Stimulated activated CD8-positive, alpha-beta memory T cell treated with anti-CD3 and anti-CD28 coated beads, Interleukin-4, amount 100 ng/mL, for 1 hour (primary cell): ENCODE measurements at places on chromosomes 1 and 21.

DNA sequence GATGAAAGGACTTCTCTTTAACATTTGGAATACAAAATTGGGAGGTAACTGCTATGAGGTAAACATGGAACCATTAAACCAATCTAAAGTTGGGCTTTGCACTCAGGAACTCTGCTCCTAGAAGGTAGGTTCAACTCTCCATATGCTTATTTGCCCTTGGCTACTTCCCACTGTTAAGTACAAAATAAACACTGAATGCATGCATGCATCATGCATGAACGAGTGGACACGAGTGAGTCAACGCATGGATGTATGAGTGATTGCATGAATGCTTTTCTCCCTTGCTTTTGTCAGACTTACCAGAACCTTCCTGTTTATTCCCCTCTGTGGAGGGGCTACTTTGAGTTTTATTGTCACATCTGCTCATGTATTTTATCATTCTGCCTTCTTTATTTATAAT, 42.4 kb upstream of the RUNX1 start:
- DNase-seq = no peak

DNA sequence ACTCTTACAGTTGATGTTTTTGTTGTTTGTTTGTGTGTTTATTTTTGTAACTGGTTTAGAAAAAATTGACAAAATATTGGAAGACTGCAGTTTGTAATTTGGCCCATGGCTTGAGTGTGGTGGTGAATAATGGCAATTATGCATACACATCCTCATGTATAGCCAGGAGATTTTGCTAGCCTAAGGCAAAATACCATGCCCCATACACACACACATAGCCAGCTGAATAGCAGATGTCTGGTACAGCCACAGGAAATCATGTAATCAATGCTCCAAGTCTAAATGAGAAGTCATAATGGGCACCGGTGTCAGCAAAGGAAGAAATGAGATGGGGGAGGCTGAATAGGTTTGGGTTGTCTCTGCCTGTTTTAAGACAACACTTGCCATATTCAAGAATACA, 135.2 kb upstream of the COA6 start:
- no peak for DNase-seq

GRCh38 chr1:206001476-206001888, 1.7 kb downstream of the RAB7B start:
- DNase-seq = no peak

GRCh38 chr1:148434832-148435231, 48.3 kb downstream of the PPIAL4G start:
- no peak for DNase-seq

DNA sequence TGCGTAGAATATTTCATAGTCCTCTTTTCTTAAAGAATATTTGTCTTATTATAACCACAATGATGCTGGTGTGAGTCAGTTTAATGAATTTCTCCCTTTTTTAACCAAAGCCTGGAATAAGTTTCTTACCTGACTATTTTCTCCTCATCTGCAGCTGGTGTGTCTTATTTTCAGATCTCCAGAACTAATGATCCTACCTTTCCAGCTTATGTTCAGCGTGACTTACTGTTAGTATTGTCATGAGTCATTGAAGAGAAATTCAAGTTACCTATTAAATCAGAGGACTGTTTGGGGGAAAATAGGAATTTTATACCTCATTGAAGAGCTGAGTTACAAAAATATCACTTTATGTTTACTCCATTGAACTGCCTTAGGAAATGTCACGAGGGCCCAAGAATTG, 482.1 kb downstream of the RWDD3 start:
- DNase-seq = no peak

GRCh38 chr21:15379776-15380175, 315.0 kb upstream of the NRIP1 start:
- DNase-seq = no peak

GRCh38 chr1:158398818-158399514, at the start of gene OR10T2:
Gene OR10T2 (minus strand): TSS chr1:158399466. CDS start chr1:158399466, 0 bp downstream.
- no peak for DNase-seq

DNA sequence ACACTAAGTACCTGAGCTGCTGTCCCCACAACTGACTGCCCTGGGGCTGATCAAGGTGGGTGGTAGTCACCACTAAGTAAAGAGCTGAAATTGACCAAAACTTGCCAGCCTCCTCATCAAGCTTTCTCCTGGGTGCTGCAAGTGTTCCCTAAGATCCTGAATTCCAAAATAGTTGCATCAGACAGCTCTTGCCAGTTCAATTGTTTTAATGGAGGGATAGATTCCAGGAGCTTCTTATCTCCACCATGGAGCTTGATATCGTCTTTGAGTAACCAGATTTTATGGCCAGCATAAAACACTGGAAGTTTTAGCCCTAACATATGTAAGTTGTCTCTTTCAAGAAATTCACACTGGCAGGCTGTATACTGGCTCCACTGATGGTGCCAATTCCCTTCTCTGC, 90.3 kb downstream of the NID1 start:
- no peak for DNase-seq

GRCh38 chr21:21682172-21682571, 684.0 kb downstream of the NCAM2 start:
- no peak for DNase-seq

DNA sequence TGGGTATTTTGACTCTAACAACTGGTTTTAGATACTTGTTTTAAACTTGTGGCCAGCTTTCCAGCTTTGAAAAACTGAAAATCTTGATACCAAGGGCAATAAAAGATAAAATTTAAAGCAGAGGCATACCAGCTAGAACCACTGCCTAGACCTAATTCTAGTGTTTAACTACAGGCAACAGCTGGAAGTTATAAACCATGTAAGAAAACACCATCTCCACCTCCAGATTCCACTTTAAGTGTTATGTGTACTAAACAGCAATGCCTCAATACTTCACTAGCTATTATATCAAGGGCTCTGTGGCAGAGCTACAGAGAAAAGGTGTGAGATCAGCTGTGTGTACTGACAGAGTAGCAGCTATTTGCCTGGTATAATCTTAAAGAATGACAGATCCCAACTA, 69.5 kb downstream of the LPAR3 start:
- DNase-seq = no peak

DNA sequence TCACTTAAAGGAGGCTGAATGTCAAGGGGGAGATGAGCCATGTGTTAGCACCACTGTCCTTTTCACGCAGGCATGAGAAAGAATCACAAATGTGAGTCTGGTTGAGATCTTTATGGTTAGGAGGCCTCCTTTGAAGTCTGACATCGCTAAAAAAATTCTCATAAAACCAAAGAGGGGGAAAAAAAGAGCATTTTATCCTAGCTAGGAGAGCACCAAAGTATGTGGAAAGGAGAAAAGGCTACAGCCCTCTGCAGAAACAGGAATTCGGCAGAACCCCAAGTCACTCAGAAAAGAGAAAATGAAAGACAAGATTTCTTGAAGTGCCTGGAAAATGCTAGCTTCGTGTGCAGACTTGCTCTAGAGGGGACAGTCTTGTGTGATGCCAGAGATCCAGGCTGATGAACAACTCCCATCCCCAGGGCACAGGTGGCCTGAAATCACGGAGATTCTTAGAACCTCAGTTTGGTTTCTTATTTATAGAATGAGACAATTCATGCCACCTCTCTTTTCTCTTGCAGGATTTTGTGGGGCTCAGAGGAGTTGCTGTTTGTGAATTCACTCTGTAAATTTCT, 61.5 kb downstream of the RUNX1 start:
- no peak for DNase-seq

- DNase-seq = no peak
Measured at GRCh38 chr21:32424674-32425073, 12.2 kb downstream of the EVA1C start.

- DNase-seq = no peak
Measured at GRCh38 chr21:35204850-35205541, 155.9 kb upstream of the RUNX1 start.

- peak; percentile 35 for DNase-seq
Measured at GRCh38 chr1:158998781-158999161, 10.9 kb upstream of the IFI16 start.

DNA sequence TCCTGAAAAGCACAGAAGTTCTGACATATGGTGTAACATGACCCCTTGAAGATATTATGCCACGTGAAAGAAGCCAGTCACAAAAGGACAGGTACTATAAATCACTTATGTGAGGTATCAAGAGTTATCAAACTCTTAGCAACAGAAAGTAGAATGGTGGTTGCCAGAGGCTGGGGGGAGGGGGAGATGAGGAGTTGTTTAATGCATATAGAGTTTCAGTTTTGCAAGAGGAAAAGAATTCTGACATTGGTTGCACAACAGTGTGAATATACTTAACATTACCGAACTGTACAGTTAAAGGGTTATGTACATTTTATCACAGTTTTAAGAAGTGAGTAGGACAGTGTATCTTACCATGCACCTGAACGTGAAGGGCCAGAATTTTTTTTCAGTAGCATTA, 80.0 kb downstream of the USP25 start:
- DNase-seq = no peak

- no peak for DNase-seq
Measured at GRCh38 chr1:64743954-64744491, 852 bp upstream of the RAVER2 start.

DNA sequence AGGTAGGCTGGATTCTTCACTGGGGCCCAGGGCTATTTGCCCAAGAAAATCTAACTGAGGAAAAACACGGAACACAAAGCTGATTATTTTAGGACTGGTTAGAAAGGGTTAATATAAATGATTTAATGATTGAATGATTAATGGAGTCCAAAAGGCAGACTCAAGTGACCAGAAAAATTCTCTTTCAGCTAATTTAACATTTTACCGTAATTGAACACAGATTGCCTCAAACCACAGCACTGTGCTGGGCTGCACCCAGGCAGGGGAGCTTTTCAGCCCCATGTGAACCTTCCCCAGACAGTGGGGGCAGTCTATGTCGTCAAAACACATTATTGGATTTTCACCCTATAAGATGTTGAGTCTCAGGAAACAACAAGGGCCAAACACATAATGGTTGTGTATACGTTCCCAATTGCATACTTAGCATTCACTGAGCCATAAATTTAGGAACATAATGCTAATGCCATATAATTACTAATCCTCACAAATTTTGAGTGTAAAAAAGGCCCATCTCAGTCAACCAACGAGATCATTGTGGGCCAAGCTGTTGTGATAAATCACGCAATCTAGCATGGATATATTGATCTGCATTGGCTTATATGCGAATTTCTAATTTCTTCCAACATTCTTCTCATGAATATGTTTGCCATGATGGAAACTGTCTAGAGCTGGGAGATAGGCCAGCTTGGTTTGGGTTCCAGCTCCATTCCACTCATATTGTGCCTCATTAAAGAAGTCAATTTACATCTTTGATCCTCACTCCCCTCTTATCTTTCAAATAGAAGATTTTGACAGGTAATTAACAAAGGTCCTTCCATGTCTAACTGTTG, 27.7 kb downstream of the DSCAM start:
- no peak for DNase-seq

- no peak for DNase-seq
Measured at GRCh38 chr1:197144570-197145325, 1.7 kb downstream of the ASPM start.
